Smooth muscle cell of the pulmonary artery (primary cell): ENCODE measurements at places on chromosomes 12 and 14. TPM values are rescaled to one million over a fixed set of nuclear protein-coding genes. Genes with fewer than 3 reads are reported as not detected.

Gene PROX2
- total RNA-seq: not detected in 2 replicates

Gene KRT72
- not detected in 2 replicates for total RNA-seq

Gene KRT82
- not detected in 2 replicates for total RNA-seq

Gene SERPINA9
- total RNA-seq: not detected in 2 replicates

Gene TAS2R42
- not detected in 2 replicates for total RNA-seq

Gene LRP1-AS
- 0.20 TPM in 1 of 2 replicates, not detected in the other for total RNA-seq
